ENCODE measurements at places on chromosomes 2 and 18.

- no peak for DNase-seq
These were observed 6.3 kb upstream of the OTOS start for GRCh38 chr2:240146627-240147278.

GRCh38 chr2:15973481-15974401 lies 33.4 kb downstream of the MYCN start:
- DNase-seq, result no peak

DNA sequence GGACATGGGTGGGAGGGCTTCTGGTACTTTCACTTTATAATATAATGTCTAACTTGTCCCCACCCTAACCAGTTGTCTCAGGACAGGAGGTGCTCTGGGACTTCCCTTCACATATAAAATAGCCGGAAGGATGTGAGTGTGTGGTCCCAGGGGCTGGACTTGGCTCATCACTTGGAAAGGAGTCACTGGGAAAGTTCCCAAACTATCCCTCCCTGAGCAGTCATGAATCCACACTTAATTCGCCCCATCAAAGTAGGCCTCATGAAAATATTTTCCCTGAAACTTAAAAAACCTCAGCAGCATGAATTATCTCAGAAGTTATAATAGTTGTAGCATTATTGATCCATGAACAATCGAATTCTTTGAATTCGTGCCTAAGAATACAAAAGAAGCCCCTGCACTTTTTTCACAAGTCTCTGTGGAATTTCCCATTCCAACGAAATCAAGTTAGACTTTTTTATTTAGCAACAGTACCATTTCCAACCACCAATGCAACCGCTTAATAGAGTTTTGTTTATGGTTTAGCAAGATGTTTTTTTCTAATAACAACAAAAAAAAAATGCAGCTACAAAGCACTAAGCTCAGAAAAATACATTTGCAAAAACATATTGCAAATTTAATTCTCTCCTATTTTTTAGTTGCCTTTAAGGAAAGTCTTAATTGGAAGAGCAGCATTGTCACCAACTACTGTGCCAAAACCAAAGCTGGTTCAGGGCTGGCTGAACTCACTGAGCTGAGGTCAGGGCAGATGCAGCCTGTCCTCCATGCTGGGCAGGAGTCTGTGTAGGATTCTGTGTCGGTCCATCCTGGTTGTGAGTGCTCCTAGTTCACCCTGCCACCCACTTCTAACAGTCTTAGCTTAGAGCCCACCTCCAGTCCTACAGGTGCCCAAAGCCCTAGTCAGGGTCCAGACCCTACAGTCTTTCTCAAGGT lies 68.8 kb upstream of the SPTBN1 start:
- DNase-seq, result no peak

- DNase-seq, result no peak
These were observed 16.4 kb downstream of the RMC1 start for GRCh38 chr18:23519734-23520133.

DNA sequence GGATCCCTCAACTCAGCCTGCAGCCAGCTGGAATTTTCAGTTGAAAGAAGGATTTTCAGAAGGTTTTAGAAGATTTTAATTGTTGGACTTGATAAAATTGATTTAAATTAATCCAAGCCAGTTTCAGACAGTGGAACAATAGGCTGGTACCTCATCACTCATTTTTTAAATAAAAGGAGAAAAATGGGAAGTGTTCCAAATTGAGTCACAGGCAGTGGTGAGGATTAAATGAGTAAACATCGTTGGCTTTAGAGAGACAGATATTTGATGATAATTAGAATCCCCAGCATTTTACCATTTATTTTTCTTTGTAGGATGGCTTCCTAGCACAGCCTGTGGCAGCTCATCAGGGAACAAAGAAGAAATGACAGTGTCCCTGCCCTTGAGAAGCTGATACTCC lies 7.4 kb downstream of the CXCR4 start:
- DNase-seq, result no peak

DNA sequence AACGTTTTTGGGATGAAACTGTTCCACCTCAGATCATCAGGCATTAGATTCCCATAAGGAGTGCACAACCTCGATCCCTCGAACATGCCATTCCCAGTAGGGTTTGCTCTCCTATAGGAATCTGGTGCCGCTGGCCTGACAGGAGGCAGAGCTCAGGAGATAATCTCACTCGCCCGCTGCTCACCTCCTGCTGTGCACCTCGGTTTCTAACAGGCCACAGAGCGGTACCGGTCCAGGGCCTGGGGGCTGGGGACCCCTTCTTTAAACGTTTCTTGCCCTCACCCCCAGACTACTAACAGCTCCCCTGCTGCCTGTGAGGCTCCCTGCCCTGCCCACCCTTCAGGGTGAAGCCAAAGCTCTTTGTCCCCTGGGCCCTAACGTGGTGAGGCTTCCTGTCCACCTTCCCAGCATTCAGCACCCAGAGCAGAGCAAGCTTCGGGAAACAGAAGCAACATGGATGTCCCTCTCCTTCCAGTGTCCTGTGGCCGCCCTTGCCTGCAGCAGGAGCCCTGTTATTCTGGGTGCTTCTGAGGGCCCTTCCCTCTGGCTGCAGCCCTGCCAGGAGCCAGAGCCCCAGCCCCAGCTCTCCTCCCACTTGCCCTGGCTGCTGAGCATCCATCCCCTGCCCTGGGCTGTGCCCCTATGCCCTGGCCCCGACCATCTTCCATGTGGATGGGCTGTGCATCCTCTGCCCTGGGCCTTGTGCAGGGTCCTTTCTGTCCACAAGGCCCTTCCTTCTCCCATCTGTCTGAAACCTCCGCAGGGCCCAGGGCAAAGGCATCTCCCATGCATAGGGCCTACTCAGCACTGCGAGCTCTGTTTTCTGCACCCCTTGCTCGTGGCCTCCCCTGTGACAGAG lies 140.1 kb downstream of the MBP start:
- DNase-seq, result no peak

- no peak for DNase-seq
These were observed 62.6 kb downstream of the KCTD18 start for GRCh38 chr2:200447139-200447855.

DNA sequence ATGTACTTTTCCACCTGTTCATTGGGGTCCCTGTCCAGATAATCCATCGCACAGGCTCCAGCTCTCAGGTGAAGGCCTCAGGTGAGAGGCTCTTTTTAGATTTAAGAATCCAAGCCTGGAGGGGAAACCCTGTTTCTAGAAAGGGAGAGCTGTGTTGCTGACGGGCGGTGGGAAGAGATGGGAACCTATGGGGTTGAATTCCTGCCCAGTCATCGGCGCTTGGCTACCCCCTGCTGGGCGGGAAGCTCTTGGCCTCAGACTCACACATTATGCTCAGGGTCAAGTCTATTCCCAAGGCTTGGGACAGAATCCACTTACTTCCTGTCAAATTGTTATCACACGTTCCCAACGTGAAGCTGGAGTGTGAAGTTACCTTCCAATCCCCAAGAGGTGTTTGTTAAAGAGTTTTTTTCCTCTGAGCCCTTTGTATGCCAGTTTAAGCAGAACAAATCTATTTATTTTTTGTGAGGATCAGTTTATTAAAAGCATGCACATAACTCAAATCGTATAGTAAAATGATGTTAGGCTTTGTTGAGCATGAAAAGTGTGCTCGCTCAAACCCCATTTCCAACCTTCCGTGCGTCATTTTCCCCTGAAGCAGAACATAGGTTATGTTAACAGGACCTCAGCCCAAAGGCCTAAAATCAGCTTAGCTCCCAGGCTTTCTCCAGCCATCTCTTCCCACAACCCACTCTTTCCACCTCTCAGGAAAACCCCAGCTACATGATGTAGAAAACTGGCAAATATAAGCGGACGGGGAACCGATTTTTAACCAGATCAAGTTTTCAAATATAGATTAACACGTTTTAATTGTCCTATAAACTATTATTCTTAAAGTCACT lies 181.7 kb upstream of the ETAA1 start:
- DNase-seq, result no peak

- no peak for DNase-seq
These were observed 51.6 kb upstream of the RAPH1 start for GRCh38 chr2:203586696-203587095.

- DNase-seq, result no peak
These were observed 517.2 kb downstream of the SUCLG1 start for GRCh38 chr2:83941886-83942285.

- DNase-seq, result no peak
These were observed 1113.9 kb upstream of the ACVR2A start for GRCh38 chr2:146730882-146731281.

DNA sequence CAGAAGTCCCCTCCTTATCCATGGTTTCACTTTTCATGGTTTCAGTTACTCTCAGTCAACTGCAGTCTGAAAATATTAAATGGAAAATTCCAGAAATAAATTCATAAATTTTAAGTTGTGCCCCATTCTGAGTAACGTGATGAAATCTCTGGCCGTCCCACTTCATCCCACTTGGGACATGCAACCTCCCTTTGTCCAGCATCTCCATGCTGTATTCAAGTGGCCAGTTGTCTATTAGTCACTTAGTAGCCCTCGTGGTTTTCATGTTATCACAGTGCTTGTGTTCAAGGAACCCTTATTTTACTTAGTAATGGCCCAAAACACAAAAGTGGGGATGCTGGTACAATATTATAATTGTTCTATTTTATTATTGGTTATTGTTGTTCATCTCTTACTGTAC lies 18.0 kb upstream of the DAPL1 start:
- DNase-seq, result no peak

DNA sequence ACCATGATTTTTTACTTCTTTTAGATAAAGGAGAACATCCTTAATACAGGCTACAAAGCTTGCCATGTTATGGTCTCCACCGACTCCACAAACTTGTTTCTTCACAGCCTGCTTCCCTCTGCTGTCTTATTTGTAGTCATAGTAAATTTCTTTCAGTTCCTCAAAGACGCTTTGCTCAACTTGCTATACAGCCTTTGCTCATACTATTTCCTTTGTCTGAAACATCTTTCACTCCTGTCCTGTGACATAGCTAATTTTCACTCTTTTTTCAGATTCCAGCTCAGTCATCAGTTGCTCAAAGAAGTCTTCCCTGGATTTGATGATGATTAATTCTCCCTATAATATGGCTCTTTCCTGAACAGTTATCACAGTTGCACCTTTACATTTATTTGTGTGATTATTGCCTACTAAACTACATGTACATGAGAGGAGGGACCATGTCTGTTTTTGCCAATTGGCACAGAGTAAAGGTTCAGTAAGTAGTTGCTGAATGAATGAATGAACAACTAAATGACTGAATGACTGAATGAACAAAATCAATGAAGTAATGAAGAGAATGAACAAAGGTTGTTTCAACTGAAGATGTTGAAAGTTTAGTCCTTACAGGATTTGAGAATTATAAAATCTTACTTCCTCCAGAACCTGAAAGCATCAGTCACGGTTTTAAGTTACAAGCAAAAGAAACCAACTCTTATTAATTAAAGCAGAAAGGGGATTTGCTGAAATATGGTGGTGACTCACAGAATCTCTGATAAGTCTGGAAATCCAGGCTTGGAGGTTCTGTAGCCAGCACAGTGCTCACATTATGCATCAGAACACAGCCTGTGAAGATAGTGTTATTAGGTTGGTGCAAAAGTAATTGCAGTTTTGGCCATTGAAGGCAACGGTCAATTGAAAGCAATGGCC lies 186.4 kb upstream of the FAM98A start:
- no peak for DNase-seq

DNA sequence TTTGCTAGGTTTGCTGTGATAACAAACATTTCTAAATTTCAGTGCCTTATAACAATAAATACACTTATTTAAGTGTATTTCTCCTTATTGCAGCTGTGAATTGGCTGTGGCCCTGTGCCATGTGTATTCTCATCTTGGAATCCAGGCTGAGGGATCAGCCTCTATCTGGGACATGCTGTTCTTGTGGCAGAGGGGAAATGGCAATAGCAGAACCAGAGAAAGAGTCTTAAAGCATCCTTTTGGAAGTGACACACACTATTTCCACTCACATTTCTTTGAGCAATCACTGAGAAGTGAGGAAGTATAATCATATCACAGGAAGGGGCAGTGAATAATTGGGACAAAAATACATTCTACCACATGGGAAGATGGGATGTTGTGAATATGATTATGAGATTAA lies 66.2 kb upstream of the PROKR1 start:
- no peak for DNase-seq

DNA sequence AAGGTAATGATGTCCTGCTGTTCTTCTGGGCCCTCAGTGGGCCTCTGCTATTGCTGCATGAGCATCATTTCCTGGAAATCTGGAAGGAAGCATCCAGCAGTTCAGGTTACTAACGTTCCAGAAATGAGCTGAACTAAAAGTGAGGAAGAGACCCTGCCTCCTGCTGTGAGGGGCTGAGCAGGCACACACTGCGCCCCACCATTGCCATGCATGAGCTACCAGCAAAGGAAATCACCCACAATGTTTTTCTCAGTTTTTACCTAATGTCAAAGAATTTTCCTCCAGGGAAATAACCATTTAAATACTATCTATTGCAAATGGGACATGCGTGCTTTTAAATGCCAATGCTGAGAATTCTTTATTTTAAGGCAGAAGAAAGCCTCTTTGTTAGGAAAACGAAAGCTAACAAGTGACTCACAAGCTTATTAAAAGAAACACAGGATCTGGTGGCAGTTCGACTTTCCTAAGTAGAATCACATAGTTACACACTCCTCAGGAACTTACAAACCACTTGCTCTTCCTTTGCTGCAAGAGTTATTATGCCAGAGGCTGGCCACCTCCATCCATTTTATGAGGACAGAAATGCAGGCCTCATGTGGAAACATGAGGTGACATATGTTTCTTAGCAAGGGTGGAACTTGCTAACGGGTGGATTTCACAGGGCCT lies 152.6 kb upstream of the TTC39C start:
- no peak for DNase-seq

- no peak for DNase-seq
These were observed 37.4 kb downstream of the NPHP1 start for GRCh38 chr2:110167326-110168000.

DNA sequence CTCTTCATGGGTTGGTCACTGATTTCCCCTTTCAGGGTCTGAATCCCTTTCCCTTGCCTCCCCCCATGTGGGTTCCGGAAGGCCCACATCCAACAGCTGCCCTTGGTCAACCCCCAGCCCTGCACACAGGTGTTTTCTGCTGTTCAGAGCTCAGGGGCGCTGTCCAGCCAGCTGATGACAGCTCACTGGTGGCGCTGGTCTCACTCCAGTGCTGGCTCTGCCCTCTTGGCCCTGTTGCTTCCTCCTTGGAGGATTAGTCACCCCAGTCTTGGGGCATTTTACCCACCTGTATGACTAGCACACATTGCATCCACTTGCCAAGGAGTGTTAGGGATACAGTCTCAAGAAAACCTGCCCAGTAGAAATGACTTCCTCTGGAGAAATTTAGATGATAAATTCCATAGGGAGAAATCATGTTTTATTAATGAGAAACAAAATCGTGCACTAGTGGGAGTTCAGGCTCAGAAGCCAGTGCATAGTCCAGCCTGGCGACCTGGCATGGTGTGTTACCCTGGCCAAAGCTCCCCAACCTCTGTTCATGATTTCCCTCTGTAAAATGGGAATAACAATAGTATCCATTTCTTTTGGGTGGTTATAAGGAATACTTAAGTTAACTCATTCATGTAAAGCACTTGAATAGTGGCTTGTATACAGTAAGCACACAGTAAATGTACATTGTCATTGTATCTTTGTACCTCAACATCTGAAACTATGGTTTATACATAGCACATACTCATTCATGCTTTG lies 21.6 kb downstream of the CRIM1 start:
- DNase-seq, result no peak
